ENCODE measurements at places on chromosomes 12 and 14.

DNA sequence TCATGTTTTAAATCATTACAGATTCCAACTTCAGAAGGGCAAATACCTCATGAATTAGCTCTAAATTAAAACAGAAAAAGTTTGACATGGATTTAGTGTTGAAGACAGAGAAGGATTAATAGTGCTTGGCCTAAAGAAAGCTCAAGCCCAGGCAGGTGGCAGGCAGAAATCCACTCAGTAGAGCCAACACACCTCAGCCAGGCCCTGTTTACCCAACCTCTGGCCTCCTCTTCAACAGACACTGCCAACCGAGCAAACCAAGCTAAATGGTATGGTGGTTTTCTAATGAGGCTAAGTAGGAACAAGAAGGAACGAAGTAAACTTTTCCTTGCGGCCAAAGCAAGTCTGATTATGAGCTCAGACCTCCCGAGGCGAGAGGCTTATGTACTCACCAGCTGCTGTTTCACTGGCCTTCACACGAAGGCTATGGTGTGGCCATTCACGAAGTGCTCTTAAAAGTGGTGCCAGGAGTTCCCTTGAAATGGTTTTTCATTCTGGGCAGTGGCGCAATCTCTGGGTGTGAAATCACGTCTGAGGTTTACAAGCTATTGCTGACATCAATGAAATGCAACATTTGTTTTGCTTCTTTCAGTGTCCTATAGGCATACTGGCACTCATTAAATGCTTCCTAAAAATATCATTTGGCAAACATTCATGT, 124.1 kb upstream of the LGR5 start:
- DNase-seq = no peak

GRCh38 chr12:13691598-13691997, 289.8 kb downstream of the GRIN2B start:
- no peak for DNase-seq

- DNase-seq = no peak
Measured at GRCh38 chr14:103348154-103348553, 14.1 kb downstream of the EIF5 start.

GRCh38 chr14:88044776-88045446, 40.0 kb downstream of the GPR65 start:
- no peak for DNase-seq

DNA sequence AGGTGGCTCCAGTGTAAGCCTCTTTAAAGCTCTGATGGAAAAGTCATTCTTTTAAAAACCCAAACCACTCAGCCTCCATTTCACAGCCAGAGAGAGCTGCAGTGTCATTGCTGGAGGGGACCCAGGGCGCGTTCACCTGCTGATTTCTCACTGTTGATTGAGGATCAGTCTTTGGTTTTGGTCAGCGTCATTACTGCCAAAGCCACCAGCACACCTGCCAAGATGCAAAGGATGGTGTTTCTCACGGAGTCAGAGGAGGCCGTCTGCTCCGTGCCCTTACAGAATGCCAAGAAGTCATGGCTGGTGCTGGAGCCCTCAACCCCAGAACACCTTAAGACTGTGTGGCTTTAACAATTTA, 32.8 kb upstream of the BATF start:
- DNase-seq = no peak

DNA sequence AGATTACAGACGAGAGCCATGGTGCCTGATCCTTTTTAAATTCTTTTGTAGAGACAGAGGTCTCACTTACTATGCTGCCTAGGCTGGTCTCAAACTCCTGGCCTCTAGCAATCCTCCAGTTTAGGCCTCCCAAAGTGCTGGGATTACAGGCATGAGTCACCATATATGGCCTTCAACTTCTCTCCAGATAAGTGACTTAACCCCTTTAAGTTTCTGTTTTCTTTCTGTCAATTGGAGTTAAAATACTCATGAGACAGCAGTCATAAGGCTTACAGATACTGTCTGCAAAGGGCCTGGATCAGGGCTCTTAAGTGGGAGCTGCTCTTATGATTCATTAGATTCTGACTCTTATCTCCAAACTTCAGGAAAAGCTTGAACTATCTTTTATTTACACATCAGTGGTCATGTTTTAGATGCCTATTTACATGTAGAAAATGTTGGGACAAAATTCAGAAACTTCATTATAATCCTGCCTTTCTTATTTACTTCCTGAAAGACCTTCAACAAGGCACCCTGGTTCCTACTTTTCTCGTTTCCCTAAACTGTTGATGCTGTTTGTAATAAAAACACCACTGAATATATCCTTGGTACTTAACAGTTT, 271.5 kb upstream of the TBX3 start:
- no peak for DNase-seq

GRCh38 chr12:89085421-89085820, 266.9 kb downstream of the DUSP6 start:
- no peak for DNase-seq

- no peak for DNase-seq
Measured at GRCh38 chr12:129704232-129704830, 199.5 kb downstream of the TMEM132D start.

DNA sequence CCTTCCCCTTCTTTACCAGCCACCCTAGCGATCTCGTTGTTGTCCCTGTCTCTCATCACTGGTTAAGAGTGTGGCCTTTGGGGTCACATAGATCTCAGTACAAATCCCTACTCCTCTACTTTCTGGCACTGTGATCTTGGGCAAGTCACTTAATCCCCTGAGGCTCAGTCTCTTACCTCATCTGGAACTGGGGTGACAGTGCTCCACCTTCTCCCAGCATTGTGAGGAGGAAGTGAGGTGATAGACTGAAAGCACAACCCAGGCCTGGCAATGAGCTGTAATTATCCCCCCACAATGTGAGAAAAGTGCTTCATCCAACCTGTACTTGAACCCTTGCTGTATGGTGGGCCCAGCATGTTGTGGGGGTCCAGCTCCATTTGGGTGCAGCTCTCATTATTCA, 48.0 kb downstream of the IRAK3 start:
- DNase-seq = no peak

- DNase-seq = no peak
Measured at GRCh38 chr14:22811722-22812121, 3.5 kb downstream of the SLC7A7 start.

DNA sequence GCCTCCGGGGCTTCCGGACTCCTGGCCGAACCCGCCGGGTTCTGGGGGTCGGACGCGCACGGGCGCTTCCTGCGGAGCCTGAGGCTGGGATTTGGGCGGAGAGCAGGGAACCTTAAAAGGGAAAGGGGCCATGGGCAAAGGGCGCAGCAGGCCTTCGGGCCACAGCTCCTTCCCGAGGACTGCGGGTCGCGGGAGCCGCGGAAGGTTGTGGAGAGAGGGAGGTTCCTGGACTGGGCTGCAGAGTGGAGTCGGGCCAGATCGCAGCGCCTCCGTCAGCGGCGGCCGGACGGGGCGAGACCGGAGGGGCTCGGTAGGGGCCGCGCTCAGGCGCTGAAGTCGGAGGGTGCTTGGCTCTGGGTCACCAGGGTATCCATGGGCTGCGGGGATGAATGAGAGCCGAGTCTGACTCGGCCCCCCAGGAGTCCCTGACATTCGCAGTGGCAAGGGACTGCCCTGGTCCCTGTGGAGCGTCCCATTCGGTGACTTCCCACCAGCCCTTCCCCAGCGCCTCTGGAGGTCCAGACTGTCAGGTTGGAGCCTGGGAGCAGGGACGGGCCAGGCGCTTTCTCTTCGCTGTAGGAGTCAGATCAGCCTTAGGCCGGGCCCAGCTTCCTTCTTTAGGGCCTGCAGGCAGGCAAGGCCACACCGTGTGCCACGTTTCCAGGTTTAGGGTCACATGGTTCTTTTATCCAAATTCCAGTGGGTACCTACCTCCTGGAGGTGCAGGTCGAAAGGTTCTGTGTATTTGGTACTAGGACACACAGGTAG, 938 bp upstream of the SLC25A29 start:
- peak; percentile 20 for DNase-seq

DNA sequence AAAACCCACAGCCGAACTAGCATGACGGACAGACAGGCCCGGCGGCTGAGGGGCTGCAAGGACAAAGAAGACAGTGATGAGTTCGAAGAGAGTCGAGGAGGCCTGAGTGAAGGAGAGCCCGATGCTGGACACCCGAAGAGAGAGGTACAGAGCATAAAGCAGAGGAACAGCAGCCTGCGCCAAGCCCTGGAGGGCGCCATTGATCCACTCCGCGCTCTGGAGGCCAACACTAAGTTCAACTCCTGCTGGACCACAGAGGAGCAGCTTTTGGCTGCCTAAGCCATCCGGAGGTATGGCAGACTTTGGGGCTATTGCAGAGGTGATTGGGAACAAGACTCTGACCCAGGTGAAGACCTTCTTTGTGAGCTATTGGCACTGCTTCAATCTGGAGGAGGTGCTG, 7.8 kb upstream of the PLXNC1 start:
- DNase-seq = no peak

- no peak for DNase-seq
Measured at GRCh38 chr12:52067081-52067374, 2.8 kb upstream of the ATG101 start.
